ENCODE measurements at places on chromosomes 6 and 20.

GRCh38 chr6:124010574-124010973 is 206.9 kb downstream of the NKAIN2 start:
- H3K27me3 ChIP-seq: no peaks in the 10 kb centered on the region
- H3K36me3 ChIP-seq: no peaks in the 10 kb centered on the region
- no peak overlapping the region for H3K27ac ChIP-seq
- no peaks in the 10 kb centered on the region for H3K4me1 ChIP-seq
- DNase-seq: no peak

DNA sequence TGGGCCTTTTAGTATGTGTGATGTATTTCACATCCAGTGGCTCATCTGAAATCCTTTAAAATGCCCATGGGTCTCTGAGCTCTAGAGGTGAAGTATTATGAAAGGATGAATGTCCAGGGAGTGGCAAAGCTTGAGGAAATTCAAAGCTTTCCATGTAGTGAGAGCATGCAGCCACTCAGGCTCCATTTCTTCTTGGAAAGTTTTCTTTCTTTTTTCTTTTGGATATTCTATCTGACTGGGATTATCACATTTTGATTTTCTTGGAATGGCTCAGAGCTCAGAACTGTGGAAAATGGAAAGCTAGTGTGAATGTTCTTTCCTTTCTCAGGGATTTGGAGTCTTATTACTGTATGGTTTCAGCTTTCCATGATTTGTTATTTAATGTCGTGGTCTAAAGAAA is 397.4 kb downstream of the CD109 start:
- no peaks in the 10 kb centered on the region for H3K4me1 ChIP-seq
- DNase-seq: no peak

DNA sequence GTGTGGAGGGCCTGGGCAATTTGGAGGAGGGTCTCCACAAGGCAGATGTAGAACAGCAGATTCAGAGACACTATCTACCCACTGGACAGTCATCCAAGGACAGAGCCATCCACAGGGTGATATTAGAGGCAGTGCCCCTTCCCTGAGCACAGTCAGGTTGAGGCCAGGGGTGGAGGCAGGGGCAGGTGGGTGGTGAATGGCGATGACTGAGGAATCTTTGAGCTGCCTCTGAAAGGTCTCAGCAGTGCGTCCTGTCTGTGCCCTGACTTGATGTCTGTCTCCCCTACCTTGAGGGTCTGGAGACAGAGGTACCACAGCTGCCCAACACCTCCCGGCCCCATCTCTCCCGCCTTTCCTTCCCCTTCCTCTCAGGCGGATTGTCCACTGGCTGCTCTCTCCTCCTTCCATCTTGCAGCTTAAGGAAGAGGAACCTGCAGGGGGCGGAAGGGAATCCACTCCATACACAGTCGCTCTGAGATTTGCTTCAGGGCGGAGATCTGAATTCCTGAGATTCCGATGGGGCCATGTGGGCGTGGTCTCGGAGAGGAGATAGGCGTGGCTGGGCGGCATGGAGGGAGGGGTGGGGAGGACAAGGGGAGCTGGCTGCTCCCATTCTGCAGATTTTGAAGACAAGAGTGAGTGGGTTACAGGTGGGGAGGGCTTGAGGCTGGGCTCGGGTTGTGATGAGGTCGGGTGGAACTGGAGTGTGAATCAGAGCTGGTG is 1.7 kb downstream of the MUCL3 start:
- no peak for DNase-seq
- no peaks in the 10 kb centered on the region for H3K27me3 ChIP-seq
- H3K4me1 ChIP-seq: no peaks in the 10 kb centered on the region
- no peak overlapping the region for H3K27ac ChIP-seq
- H3K36me3 ChIP-seq: no peaks in the 10 kb centered on the region
- H3K4me3 ChIP-seq: no peak overlapping the region

- no peaks in the 10 kb centered on the region for H3K4me1 ChIP-seq
- no peak for DNase-seq
- no peaks in the 10 kb centered on the region for H3K36me3 ChIP-seq
- H3K4me3 ChIP-seq: no peak overlapping the region
- no peak overlapping the region for H3K27ac ChIP-seq
- no peaks in the 10 kb centered on the region for H3K27me3 ChIP-seq
Measured at GRCh38 chr6:10995114-10995707, 48.9 kb downstream of the ELOVL2 start.

DNA sequence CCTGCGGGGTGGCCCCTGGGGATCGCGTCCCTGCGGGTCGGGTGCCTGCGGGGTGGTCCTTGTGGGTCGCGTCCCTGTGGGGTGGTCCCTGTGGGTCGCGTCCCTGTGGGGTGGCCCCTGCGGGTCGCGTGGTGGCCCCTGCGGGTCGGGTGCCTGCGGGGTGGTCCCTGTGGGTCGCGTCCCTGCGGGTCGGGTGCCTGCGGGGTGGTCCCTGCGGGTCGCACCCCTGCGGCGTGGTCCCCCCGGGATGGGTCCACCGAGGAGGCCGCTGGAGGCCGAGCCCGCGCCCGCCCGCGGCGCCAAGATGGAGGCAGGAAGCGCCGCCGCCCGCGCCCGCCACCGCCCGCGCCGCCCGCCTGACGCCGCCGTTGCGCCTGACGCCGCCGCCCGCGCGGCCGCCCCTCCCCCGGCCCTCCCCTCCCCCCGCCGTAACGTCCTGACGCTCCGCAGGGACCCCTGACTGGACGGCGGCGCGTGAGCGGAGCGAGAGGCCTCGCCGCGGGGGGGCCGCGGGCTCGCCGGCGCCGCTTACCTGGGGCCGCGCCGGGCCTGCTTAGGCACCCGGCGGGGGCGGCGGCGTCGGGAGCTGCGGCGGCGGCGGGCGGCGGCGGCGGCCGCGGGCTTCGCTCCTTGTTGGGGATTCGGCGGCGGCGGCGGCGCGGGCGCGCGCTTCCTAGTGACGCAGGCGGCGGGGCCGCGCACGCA is at the start of gene GMEB2:
TSS of gene GMEB2 (minus strand) at position 678 of the 705 bp plus-strand sequence. CDS start 7,704 bp downstream, outside the sequence.
- peak within 1 kb of the TSS; percentile 94 for H3K4me3 ChIP-seq
- no peaks in the 10 kb centered on the region for H3K36me3 ChIP-seq
- DNase-seq: no peak
- H3K4me1 ChIP-seq: peaks cover 8% of the 10 kb centered on the region

DNA sequence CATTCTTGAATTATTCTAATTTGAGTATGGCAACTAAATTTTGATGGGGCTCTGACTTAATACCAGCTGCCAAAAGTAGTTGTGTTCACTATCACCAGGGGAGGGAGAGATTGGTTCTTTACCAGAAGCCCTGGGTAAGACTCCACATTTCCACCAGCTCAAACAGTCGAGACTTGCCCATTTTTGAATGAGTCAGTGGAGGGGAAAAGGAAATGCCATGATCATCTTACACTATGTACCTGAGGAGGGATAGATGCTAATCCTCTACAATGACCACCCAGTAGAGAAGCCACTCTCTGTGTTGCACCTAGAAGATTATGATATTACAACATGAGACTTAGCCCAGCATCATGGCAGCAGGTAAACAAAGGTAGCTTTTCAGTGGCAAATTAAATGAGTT is 77.0 kb upstream of the SGK1 start:
- H3K36me3 ChIP-seq: no peaks in the 10 kb centered on the region
- H3K27me3 ChIP-seq: no peaks in the 10 kb centered on the region
- no peak overlapping the region for H3K4me3 ChIP-seq
- no peak overlapping the region for H3K27ac ChIP-seq
- H3K4me1 ChIP-seq: no peaks in the 10 kb centered on the region
- no peak for DNase-seq

DNA sequence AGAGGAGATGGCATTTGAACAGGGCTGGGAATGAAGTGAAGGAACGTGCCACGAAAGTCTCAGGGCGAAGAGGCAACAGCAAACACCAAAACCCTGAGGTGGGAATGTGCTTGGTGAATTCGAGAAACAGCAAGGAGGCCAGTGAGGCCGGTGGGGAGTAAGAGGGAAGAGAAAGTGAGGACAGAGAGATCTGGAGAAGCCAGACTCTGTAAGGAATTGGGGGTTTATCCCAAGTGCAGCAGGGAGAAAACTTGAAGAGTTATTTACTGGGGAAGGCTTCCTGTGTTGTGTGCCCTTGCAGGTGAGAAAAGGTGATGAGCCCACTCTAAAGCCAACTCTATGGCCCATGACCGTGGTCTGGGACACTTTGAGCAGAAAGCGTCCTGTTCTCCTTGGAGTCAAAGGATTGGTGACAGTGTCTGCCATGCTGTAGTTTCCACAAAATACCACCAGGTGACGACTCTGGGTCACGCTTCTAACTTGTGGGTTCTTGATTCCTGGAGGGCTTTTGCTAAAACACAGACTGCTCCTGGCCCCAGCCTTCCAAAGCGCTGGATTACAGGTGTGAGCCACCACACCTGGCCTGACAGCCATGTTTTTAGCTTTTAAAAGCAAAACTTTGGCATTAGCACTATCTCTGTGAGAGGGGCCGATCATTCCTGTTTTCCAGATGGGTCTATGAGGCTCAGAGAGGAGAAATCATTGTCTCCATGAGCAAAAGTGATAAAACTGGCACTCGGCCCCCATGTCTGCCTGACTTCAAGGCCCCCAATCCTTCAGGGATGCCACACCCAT is 18.0 kb upstream of the CSNK2A1 start:
- H3K4me1 ChIP-seq: no peaks in the 10 kb centered on the region
- no peaks in the 10 kb centered on the region for H3K36me3 ChIP-seq

DNA sequence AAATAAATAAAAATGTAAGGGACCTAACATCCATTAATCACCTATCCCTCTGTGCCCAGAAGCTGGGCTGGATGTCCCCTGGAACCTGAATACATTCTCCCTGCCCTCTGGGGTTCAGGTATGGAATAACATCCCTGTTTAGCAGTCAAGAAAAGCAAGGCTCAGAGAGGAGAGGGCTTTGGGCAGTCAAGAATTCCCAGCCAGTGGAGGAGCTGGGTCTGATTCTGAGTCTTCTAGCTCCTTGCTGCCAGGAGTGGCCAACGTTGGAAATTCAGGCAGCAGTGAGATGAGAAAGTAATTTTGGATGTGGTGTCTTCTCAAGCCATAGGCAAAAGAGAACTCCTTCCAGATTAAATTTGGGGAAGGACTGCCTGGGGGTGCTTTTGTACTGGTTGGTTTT is 42.6 kb upstream of the ZNFX1 start:
- H3K36me3 ChIP-seq: no peaks in the 10 kb centered on the region
- DNase-seq: no peak
- H3K4me3 ChIP-seq: no peak overlapping the region
- peaks cover 11% of the 10 kb centered on the region for H3K27me3 ChIP-seq

GRCh38 chr6:147378819-147379218 is 129.7 kb upstream of the SAMD5 start:
- H3K4me3 ChIP-seq: no peak overlapping the region
- no peak overlapping the region for H3K27ac ChIP-seq
- no peaks in the 10 kb centered on the region for H3K4me1 ChIP-seq
- H3K36me3 ChIP-seq: no peaks in the 10 kb centered on the region
- no peak for DNase-seq
- no peaks in the 10 kb centered on the region for H3K27me3 ChIP-seq

GRCh38 chr6:11752360-11752759 is 26.2 kb downstream of the ADTRP start:
- no peak for DNase-seq
- H3K4me3 ChIP-seq: no peak overlapping the region

- peak; percentile 91 for DNase-seq
- H3K36me3 ChIP-seq: no peaks in the 10 kb centered on the region
- no peaks in the 10 kb centered on the region for H3K27me3 ChIP-seq
- peak overlapping the region; percentile 82 for H3K27ac ChIP-seq
- peak overlapping the region; percentile 22 for H3K4me3 ChIP-seq
- peaks cover 19% of the 10 kb centered on the region for H3K4me1 ChIP-seq
Measured at GRCh38 chr6:11876934-11877433, 98.4 kb upstream of the ADTRP start.

DNA sequence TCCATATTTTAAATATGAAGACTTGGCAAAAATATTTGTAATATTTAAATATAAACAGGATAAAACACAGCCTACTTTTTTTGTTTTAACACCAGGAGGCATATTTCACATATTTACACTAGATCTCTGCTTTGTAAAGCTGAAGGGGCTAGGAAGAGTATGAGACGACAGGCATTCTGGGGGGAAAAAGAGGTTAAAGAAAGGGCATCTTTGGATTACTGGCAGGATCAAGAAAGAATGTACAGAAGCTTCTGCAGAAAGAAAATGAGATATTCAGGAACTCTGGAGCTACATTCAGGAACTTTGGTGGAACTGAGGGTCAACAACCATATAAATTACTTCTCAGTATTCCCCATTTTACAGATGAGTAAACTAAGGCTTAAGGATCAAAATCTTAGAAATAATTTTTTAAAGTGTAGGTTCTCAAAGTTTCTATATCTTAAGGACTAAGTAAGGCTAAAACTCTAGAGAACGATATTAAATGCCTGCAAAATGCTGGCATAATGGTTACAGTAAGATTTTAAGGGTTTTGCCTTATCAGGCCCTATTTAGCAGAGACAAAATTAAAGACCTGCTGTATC is 156.5 kb downstream of the CDK19 start:
- H3K4me3 ChIP-seq: no peak overlapping the region
- no peak for DNase-seq
- H3K36me3 ChIP-seq: no peaks in the 10 kb centered on the region
- no peaks in the 10 kb centered on the region for H3K4me1 ChIP-seq
- H3K27ac ChIP-seq: no peak overlapping the region
- no peaks in the 10 kb centered on the region for H3K27me3 ChIP-seq

Measured in GM12878 (cell line).